IPS DF 6.9 (cell line): ENCODE measurements at places on chromosomes 7 and 10.

DNA sequence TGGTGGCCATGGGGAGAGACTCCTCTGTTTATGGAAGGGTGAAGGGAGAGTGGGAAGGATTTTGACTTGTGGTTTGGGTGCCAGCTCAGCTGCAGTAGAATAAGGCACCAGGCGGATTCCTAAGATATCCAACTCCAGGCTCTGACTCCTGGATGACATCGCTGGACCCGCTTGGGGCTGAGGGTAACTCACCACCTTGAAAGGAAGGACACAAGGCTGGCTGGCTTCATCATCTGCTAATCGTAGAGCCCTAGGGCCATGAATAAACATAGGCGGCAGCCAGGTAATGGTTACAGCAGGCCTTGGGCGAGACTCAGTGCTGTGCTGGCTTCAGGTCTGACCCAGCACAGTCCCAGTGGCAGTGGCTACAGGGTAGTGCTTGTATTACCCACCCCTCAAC lies 16.7 kb upstream of the LIPK start:
- H3K4me1 ChIP-seq = no peaks in the 10 kb centered on the region
- no peak overlapping the region for H3K4me3 ChIP-seq
- no peaks in the 10 kb centered on the region for H3K27me3 ChIP-seq
- H3K36me3 ChIP-seq = no peaks in the 10 kb centered on the region

GRCh38 chr7:14449291-14449690 lies 453.3 kb downstream of the DGKB start:
- H3K27ac ChIP-seq = no peak overlapping the region
- H3K4me3 ChIP-seq = no peak overlapping the region
- no peaks in the 10 kb centered on the region for H3K4me1 ChIP-seq
- no peaks in the 10 kb centered on the region for H3K36me3 ChIP-seq

- H3K4me3 ChIP-seq = no peak overlapping the region
- no peaks in the 10 kb centered on the region for H3K4me1 ChIP-seq
- H3K36me3 ChIP-seq = no peaks in the 10 kb centered on the region
- H3K27ac ChIP-seq = no peak overlapping the region
- H3K27me3 ChIP-seq = no peaks in the 10 kb centered on the region
Observed at GRCh38 chr7:50491209-50491608, 41.1 kb upstream of the FIGNL1 start.

DNA sequence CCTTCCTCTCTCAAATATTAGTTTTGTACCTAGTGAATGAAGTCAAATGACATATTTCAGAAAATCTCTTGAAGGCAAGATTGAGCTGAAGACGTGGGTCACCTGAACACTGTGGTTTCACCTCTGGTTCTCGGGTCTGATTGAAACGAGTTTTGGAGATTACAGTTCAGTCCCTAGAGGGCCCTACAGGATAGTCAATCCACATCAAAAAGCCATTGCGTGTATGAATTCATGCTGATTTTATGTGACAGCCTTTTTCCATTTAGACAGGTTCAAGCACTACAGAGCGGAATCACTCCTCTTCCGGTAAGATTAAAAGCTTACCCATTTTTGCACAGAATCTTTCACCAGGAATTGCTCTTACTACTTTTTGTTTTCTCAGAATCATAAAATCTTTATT lies 62.2 kb downstream of the VIM start:
- H3K4me3 ChIP-seq = no peak overlapping the region
- no peaks in the 10 kb centered on the region for H3K27me3 ChIP-seq
- no peaks in the 10 kb centered on the region for H3K4me1 ChIP-seq
- DNase-seq = no peak

GRCh38 chr10:123831259-123831658 lies 60.3 kb downstream of the CPXM2 start:
- no peaks in the 10 kb centered on the region for H3K36me3 ChIP-seq
- no peak for DNase-seq
- H3K27me3 ChIP-seq = no peaks in the 10 kb centered on the region
- H3K27ac ChIP-seq = no peak overlapping the region
- H3K4me3 ChIP-seq = no peak overlapping the region

DNA sequence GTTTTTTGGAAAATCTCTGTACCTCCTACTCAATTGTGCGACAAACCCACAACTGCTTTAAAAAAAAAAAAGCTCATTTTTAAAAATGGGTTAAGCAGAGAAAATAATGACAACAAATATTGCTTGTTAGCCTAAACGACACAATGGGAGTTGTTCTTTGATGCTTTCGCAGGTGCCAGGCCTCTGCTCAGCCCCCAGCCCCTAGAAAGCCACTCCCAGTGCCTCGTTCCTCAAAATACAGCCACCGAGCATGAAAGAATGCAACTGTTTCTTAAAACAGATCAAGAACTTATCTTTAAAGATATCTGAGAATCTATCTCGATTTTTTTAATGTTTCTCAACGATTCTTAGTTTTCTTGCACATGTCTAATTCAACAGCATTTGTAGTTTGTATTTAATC lies 85.2 kb upstream of the PFKP start:
- H3K36me3 ChIP-seq = no peaks in the 10 kb centered on the region
- H3K4me1 ChIP-seq = no peaks in the 10 kb centered on the region; the same call in 1 of the 2 replicates
- H3K27me3 ChIP-seq = no peaks in the 10 kb centered on the region
- H3K4me3 ChIP-seq = no peak overlapping the region
- DNase-seq = no peak

- no peaks in the 10 kb centered on the region for H3K27me3 ChIP-seq
- no peak for DNase-seq
- no peak overlapping the region for H3K4me3 ChIP-seq
- H3K36me3 ChIP-seq = no peaks in the 10 kb centered on the region
- no peaks in the 10 kb centered on the region for H3K4me1 ChIP-seq
Observed at GRCh38 chr10:130254243-130254642, 118.1 kb downstream of the GLRX3 start.

- no peaks in the 10 kb centered on the region for H3K27me3 ChIP-seq
- no peaks in the 10 kb centered on the region for H3K4me1 ChIP-seq
- no peaks in the 10 kb centered on the region for H3K36me3 ChIP-seq
- DNase-seq = peak; percentile 18
Observed at GRCh38 chr7:130982160-130982638, 248.2 kb upstream of the KLF14 start.

DNA sequence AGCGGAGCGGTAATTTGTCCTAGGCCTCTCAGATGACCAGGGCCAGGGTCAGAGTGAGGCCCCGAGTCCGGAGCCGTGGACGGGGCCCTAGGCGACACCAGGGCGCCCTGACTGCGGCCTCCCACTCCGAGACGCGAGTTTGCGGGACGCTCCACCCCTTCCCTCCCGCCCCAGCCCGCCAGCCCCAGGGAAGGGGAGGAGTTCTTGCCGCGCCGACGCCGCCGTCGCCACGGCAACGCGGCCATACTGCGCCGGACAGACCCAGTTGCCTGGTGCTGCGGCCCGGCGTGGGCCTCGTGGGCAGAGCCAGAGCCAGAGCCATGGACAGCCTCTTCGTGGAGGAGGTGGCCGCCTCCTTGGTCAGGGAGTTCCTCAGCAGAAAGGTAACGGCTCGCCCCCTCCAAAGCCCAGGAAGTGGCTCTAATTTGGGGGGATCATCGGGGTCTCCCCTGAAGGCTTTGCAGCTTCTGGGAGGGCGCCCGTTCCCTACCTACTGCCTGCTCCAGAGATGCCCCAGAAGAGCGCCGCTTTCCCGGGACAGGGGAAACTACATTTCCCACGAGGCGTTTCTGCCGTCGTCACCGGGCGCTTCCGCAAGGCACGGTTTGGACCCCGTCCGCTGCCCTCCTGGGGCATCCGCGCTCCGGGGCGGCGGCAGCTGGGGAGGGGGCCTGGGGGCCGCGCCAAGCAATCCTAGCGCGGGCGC lies at the start of gene MINDY4:
Gene MINDY4, plus strand, starts transcription at position 244 of the 706 bp plus-strand sequence. Its CDS starts 77 bp downstream, at position 321.
- H3K27ac ChIP-seq = no peak within 1 kb of the TSS
- DNase-seq = peak; percentile 70
- no peaks in the 10 kb centered on the region for H3K27me3 ChIP-seq
- no peaks in the 10 kb centered on the region for H3K36me3 ChIP-seq
- peak within 1 kb of the TSS; percentile 56; the same call in 1 of the 2 replicates for H3K4me3 ChIP-seq

DNA sequence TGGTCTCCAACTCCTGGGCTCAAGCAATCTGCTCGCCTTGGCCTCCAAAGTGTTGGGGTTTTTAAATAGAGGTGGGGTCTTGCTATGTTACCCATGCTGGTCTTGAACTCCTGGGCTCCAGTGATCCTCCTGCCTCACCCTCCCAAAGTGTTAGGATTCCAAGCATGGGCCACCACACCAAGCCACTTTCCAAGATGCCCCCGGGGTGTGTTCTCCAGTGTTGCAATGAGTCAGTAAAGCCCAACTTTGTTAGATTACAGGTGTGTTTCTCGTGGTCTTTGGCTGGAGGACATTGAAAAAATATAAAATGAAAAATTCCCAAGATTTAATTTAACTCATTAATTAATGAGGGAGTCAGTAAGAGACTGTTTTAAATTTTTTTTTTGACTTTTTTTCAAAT lies 29.2 kb downstream of the TACR2 start:
- no peak for DNase-seq
- H3K27ac ChIP-seq = no peak overlapping the region
- H3K4me3 ChIP-seq = no peak overlapping the region
- H3K36me3 ChIP-seq = peaks cover 37% of the 10 kb centered on the region
- no peaks in the 10 kb centered on the region for H3K27me3 ChIP-seq
- peaks cover 6% of the 10 kb centered on the region; the same call in 1 of the 2 replicates for H3K4me1 ChIP-seq

DNA sequence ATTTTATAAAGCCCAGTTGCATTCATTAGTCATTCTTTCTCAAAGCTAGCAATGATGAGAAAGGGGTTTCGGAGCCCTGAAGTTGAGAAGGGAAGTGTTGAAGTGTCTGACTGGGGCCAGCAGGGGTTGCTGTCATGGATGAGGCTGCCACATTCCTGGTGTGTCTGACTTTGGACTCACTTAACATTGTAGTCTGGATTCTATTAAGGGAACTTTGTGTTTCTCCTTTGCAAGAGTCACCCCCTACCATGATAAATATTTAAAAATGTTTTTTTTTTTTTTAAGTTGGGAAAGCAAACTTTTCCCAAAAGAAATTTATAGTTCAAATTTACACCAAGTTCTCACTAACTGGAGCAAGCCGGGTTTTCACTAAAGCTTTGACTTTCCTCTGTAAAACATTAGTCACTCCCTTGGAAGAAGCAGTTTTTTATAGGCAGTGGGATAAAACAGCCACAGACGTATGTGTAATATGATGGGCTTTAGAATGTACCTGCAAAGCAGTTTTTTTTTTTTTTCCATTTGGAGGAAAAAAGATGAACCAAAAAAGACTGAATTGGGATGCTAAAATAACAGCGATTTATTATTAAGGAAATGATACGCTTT lies 243.6 kb downstream of the TWIST1 start:
- H3K27ac ChIP-seq = no peak overlapping the region
- no peaks in the 10 kb centered on the region for H3K27me3 ChIP-seq
- DNase-seq = no peak
- no peaks in the 10 kb centered on the region for H3K36me3 ChIP-seq

DNA sequence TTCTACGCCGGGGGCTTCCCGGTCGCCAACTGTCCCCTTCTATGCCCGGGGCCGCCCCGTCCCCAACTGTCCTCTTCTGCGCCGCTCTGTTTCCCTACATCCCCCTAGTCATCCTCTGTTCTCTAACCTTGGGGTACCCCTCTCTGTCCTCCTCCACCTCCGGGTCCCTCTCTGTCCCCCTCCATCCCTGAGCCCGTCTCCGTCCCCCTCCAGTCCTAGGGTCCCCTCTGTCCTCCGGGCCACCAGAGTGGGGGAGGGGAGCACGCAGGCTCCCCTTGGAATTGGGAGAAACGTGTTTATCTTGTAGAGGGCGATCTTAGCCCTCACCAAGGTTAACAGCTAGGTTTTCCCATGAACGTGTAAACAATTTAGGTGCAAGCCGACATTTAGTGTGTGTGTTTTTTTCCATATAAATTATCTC lies 852 bp upstream of the KLF6 start:
- no peak for DNase-seq
- no peak overlapping the region for H3K27ac ChIP-seq
- peak overlapping the region; percentile 71; the same call in 1 of the 2 replicates for H3K4me3 ChIP-seq

DNA sequence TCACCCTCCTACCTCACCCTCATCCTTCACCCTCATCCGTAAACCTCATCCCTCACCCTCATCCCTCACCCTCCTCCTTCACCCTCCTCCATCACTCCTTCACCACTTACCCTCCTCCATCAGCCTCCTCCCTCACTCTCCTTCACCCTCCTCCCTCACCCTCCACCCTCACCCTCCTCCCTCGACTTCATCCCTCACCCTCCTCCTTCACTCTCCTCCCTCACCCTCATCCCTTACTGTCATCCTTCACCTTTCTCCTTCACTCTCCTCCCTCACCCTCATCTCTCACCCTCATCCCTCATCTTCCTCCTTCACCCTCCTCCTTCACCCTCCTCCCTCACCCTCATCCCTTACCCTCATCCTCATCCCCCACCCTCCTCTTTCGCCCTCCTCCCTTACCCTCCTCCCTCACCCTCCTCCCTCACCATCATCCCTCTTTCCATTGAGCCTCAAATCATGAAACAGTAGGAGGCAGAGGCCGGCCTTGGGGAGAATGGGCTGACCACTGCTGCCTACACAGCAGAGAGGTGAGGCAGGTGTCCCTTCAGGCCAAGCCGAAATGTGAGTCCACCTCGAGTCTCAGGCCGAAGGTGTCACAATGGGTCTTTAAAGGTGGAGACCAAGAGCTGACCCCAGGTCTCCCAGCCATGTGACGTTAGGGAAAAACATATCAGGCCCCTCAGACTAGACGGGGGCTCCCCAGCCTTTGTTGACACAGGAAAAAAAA lies 53.0 kb downstream of the PDGFA start:
- no peak for DNase-seq
- no peaks in the 10 kb centered on the region for H3K27me3 ChIP-seq
- no peak overlapping the region for H3K27ac ChIP-seq
- no peaks in the 10 kb centered on the region for H3K36me3 ChIP-seq

- H3K36me3 ChIP-seq = no peaks in the 10 kb centered on the region
- no peaks in the 10 kb centered on the region for H3K27me3 ChIP-seq
- DNase-seq = no peak
- H3K4me1 ChIP-seq = peaks cover 11% of the 10 kb centered on the region
- H3K4me3 ChIP-seq = no peak overlapping the region
Observed at GRCh38 chr7:129831424-129832058, 121.2 kb downstream of the UBE2H start.

DNA sequence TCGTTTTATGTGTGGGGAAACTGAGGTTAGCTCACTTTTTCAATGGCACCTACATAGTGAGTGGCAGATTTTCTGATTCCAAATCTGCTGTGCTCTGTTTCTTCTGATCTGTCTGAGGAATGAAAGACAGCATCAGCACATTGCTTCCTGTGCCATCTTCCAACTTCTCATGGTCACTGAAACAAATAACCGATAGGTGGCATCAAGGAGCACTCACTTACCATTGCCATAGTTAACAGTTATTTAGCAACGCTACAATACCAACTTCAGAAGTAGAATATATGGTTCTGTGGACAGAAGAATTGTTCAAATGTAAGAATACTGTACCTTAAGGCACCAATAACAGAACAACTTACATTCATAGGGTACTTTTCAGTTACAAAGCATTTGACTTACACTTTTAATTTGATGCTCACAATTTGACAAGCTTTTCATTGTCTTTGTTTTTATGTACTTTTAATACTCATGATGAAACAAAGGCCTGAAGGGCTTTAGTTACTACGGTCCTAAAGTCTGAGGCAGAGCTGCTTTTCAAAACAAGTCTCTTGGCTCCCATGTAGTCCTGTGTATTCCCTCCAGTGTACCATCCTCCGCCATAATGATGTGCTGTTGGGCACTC lies 228.9 kb upstream of the TCF7L2 start:
- no peak overlapping the region for H3K27ac ChIP-seq
- DNase-seq = peak; percentile 29
- no peaks in the 10 kb centered on the region for H3K27me3 ChIP-seq
- no peaks in the 10 kb centered on the region for H3K36me3 ChIP-seq
- peaks cover 3% of the 10 kb centered on the region; the same call in 1 of the 2 replicates for H3K4me1 ChIP-seq
- H3K4me3 ChIP-seq = no peak overlapping the region

GRCh38 chr10:75014516-75015230 lies 96.8 kb upstream of the SAMD8 start:
- no peaks in the 10 kb centered on the region for H3K27me3 ChIP-seq
- H3K4me1 ChIP-seq = no peaks in the 10 kb centered on the region
- H3K4me3 ChIP-seq = no peak overlapping the region
- no peaks in the 10 kb centered on the region for H3K36me3 ChIP-seq
- no peak overlapping the region for H3K27ac ChIP-seq
